Frontal cortex (tissue), 4 donors: ENCODE measurements at places on chromosomes 13 and 19.

GRCh38 chr19:35484252-35485036 is 5.8 kb downstream of the KRTDAP start:
- DNase-seq = no peak

DNA sequence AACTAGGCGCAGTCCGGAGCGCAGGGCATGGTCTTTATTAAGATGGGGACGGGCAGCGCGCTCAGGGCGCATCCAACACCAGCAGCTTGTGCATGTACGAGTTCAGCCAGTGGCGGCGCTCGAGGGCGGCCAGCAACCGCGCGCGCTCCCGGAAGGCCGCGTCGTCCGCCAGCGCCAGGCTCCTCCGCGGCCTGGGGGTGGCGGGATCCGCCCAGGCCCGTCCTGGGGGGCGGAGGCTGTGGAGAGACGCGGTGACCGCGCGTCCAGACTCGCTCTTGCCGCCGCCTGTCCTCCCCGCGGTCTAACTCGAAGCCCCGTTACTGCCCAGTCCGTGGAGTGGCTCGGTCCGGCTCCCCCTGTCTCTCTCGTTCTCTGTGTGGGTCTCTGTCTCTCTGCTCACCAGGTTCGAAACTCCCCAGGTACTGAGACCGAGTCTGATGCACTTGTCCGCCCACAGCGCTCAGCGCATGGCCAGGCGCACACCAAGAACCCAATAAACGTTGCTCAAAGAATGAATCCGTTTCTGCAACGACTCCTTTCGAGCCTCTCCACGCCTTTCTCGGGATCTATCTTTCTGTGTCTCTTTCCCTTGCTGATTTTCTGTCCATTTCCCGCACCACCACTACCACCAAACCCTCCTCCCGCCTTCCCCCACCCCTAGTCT is 702 bp downstream of the PTH2 start:
- no peak for DNase-seq

GRCh38 chr19:42325896-42326771 is 699 bp downstream of the MEGF8 start:
- no peak for DNase-seq

DNA sequence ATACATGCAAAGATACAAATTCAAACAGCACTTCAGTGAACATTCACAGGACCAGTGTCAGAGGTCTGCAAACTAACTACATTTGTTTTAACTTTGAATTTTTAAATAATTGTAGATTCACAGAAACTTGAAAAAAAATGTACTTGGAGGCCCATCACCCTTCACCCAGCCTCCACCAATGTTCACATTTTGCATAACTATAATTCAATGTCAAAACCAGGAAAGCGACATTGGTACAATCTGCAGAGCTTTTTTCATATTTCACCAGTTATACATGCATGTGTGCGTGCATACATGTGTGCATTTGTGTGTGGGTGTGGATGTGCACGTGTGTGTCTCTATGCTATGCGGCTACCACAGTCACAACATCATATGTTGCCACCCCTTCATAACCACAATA is 18.9 kb downstream of the CEACAM3 start:
- no peak for DNase-seq

DNA sequence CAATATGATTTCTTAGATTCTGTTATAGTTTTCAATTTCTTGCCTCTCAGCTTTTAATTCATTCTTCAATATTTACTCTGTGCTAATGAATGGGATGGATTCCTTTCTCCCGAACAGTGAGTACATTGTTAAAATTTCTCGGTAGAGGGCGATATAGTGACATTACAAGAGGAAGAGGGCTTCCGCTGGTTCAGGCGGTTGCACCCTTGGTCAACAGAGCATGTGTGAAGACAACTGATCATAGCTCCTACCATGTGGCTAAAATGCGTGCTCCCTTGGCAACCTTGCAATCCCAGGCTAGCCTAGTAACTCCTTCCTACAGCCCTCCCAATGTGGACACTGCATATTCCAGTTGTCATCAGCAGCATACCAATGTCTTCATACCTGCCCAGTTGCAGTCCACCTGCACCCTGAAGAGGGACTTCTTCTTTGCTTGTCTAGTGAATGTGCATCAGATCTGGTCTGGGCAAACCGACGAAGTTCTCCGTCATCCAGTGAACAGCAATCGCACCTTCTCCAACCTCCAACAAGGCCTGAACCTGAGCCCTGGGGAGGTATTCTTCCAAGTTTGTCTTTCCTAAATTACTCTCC is 653.0 kb upstream of the GPC6 start:
- DNase-seq = no peak

DNA sequence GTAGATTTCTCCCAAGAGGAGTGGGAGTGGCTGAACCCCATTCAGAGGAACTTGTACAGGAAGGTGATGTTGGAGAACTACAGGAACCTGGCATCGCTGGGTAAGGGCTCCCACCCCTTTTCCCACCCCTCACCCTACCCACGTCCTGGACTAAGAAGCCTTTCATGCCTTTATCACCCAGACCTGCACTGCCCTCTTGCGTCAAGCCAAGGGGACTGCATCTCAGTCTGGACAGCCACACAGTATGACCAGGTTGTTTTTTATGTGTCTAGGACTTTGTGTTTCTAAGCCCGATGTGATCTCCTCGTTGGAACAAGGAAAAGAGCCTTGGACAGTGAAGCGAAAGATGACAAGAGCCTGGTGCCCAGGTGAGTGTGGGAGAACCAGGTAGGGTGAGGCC is 8.8 kb downstream of the ZFP28 start:
- DNase-seq = no peak
